ENCODE measurements at places on chromosomes 2 and 18.

- DNase-seq = no peak
Measured at GRCh38 chr2:127208313-127208712, 11.8 kb downstream of the CYP27C1 start.

- DNase-seq = no peak
Measured at GRCh38 chr18:53864770-53865169, 359.7 kb downstream of the MBD2 start.

- no peak for DNase-seq
Measured at GRCh38 chr2:19710230-19710629, 191.6 kb downstream of the TTC32 start.

- no peak for DNase-seq
Measured at GRCh38 chr2:170101789-170102188, 76.2 kb upstream of the MYO3B start.

- no peak for DNase-seq
Measured at GRCh38 chr2:157181234-157181633, 76.3 kb upstream of the GALNT5 start.

DNA sequence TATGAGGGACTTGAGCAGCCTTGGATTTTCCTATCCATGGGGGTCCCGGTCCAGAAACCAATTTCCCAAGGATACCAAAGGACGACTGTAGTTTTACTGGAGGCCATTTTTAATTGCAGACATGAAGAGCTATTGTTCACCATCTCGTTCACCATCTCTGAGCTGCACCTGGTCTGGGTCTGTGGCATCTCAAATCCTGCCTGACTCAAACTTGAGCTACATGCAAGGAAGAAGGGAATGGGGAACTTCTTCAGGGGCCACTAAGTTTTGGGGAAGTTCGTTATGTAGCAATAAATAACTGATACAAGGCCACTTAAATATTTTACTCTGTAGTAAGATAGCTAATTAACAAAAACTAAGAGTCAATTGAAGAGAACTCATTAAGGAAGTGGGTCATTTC lies 2.1 kb upstream of the SMCHD1 start:
- no peak for DNase-seq

GRCh38 chr18:59865241-59865986 lies 34.4 kb upstream of the PMAIP1 start:
- DNase-seq = no peak

GRCh38 chr2:197615016-197615652 lies 60.3 kb downstream of the RFTN2 start:
- no peak for DNase-seq
